ENCODE measurements at places on chromosomes 11 and 22. TPM values are rescaled to one million over a fixed set of nuclear protein-coding genes. Genes with fewer than 3 reads are reported as not detected.
A peak's percentile ranks its signal among the peaks of the same experiment; 100 is the strongest.

- H3K4me1 ChIP-seq = no peaks in the 10 kb centered on the region
- H3K36me3 ChIP-seq = no peaks in the 10 kb centered on the region
- H3K27me3 ChIP-seq = no peaks in the 10 kb centered on the region
Observed at GRCh38 chr11:103594283-103594682, 442.2 kb upstream of the DDI1 start.

Gene SERPIND1
- 7.1 TPM for total RNA-seq

GRCh38 chr11:112318184-112318591 is 57.5 kb upstream of the PLET1 start:
- H3K27me3 ChIP-seq = peaks cover 18% of the 10 kb centered on the region
- H3K4me3 ChIP-seq = no peak overlapping the region
- H3K4me1 ChIP-seq = peaks cover 17% of the 10 kb centered on the region
- DNase-seq = no peak

Gene MMP12
- 0.27 TPM for total RNA-seq

GRCh38 chr22:42922374-42923191 is 65.5 kb upstream of the ARFGAP3 start:
- peaks cover 7% of the 10 kb centered on the region for H3K36me3 ChIP-seq
- no peak overlapping the region for H3K4me3 ChIP-seq
- no peak for DNase-seq
- peaks cover 40% of the 10 kb centered on the region for H3K4me1 ChIP-seq
- H3K27ac ChIP-seq = peak overlapping the region; percentile 83

Gene DEUP1
- total RNA-seq = 0.40 TPM

DNA sequence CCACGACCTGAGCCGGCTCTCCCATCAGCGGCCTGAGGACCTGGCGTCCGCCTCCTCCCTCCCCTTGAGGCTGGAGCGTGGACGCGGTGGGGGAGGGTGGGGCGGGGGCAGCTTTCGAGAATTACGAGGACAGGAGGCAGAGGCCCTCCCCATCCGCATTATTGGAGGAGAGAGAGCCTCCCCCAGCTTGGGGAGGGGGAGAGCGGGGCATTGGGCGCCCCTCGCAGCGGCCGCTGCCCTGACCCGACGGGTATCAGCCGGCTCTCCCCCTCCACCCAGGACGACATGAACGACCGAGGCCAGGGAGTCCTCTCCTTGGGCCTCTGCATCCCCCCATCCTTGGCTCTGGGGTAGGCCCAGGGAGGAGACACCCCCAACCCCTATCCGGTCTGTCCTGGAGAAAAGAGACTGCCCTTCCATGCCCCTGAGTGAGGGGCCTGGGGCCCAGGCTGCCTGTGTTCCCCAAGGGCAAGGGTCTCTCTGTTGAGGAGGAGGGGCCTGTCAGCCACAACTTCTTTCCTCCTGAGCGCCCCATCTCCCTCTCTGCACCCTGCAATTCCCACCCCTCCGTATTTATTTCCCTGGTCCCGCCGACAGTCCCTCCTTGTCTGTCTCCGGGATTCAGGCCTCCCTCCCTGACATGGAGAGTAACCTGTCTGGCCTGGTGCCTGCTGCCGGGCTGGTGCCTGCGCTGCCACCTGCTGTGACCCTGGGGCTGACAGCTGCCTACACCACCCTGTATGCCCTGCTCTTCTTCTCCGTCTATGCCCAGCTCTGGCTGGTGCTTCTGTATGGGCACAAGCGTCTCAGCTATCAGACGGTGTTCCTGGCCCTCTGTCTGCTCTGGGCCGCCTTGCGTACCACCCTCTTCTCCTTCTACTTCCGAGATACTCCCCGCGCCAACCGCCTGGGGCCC is 495 bp downstream of the GPR137 start:
- peak overlapping the region; percentile 86 for H3K4me3 ChIP-seq
- peaks cover 16% of the 10 kb centered on the region for H3K36me3 ChIP-seq
- no peak for DNase-seq
- H3K27ac ChIP-seq = peak overlapping the region; percentile 79

DNA sequence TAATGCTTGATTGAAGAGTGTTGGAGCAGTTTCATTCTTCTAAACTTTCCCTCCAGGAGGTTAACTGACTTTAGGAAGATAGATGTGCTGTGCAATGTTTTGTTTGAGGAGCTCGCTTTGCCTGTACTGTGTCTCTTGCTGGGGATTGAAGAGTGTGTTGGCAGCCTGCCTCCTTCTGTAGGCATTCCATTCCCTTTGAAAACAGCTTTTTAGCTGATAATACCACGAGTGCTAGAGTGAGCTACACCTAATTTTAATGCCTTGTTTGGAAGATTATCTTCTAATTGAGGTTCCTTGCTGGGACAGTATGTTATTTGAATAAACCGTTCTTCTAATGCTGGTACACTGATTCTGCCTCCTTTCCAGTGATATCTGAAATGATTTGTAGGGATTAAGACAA is 7.2 kb downstream of the DDX10 start:
- H3K4me3 ChIP-seq = peak overlapping the region; percentile 28
- DNase-seq = no peak
- no peaks in the 10 kb centered on the region for H3K27me3 ChIP-seq
- peaks cover 48% of the 10 kb centered on the region for H3K36me3 ChIP-seq

- no peak overlapping the region for H3K4me3 ChIP-seq
- no peaks in the 10 kb centered on the region for H3K36me3 ChIP-seq
- H3K4me1 ChIP-seq = peaks cover 5% of the 10 kb centered on the region
Observed at GRCh38 chr22:48700566-48701295, 1126.9 kb downstream of the BRD1 start.

GRCh38 chr22:36252754-36253522 is at the start of gene APOL1:
TSS of gene APOL1 (plus strand) at chr22:36253133. CDS start at chr22:36254956, 1,823 bp downstream.
- H3K4me1 ChIP-seq = peaks cover 23% of the 10 kb centered on the region
- DNase-seq = no peak

DNA sequence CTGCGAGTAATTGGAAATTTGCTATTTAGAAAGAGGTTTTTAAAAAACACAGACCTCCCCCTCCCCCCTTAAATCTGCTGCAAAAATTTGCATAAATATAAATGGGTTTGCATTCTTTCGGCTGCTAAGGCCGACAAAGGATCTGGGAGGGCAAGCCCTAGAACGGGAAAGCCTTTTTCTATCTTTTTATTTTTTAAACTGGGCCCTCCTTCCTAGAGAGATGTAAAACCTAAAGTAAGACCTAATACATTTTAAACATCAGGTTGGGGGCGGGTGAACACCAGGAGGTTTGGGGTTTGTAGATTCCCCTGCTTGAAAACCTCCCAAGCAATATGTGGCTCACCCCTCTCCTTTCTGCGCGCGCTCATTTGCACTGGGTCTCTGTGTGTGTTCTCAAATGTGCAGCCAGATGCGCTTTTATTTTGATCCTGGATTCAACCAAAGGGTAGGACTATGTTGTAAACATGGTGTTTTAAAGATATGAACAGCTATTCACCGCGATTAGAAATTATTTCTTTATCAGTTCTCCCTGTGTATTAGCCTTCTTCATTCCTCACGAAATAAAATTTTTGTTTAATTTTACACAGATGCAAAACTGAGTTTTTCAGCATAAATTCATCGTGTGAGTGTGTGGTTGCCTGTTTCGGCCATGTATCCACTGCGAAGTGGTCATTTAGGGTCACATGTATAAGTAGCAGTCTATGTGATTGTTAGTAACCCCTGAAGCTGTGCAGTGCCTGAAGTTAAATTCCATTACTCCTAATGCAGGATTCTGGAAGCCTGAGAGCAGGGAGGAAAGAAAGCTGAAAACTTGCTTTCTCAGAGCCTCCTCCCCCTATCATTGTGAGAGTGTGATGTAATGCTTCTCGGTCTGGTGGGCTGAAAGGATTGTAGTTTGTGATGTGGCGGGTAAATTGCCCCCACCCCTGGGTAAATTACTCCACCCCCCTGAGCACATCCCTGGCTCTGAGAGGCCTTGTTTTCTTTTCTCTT is 988 bp downstream of the TNRC6B start:
- H3K4me1 ChIP-seq = peaks cover 55% of the 10 kb centered on the region
- no peaks in the 10 kb centered on the region for H3K27me3 ChIP-seq
- DNase-seq = no peak

- peaks cover 23% of the 10 kb centered on the region for H3K27me3 ChIP-seq
- peak overlapping the region; percentile 32 for H3K27ac ChIP-seq
- peaks cover 37% of the 10 kb centered on the region for H3K4me1 ChIP-seq
- H3K4me3 ChIP-seq = peak overlapping the region; percentile 47
Observed at GRCh38 chr22:44147821-44148574, 32.7 kb upstream of the PARVG start.

Gene TESMIN
- total RNA-seq = 9.7 TPM

DNA sequence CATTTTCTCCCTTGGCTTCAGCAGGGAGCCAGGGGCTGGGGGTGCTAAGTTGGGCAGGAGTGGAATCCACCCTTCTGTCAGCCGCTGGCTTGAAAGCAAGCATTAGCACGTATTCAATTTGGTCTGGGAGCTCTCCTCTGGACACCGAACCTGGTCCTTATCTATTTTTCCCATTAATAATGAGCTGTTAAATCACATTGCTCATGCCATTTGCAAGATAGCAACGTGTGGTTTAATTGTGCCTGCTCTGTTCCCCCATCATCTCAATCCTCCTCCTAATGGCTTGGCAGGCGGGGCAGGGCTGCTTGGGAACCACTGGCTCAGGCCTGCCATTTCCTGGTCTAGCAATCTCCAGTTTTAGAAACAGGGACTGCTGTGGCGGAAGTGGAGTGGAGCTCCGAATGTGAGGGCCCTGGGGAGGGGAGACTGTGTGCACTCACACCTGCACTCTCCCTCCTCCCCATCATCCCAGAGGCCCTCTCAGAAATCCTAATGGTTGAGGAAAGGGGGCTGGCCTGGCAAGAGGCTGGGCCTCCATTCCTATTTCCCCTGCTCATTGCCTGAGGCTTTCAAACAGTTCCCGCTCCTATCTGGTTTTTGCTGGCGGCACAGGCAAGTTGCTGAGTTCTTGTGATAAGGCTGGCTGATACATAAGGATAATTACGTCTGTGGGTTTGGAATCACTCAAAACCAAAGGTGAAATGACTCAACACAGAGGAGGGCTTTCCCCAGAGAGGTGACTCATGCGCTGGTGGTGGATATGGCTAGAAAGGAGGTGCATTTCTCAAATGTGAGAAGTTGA is 201.2 kb upstream of the E2F8 start:
- no peaks in the 10 kb centered on the region for H3K36me3 ChIP-seq
- H3K4me1 ChIP-seq = peaks cover 20% of the 10 kb centered on the region
- DNase-seq = no peak
- no peak overlapping the region for H3K4me3 ChIP-seq
- peak overlapping the region; percentile 57 for H3K27ac ChIP-seq

- H3K36me3 ChIP-seq = peaks cover 3% of the 10 kb centered on the region
- H3K4me3 ChIP-seq = peak overlapping the region; percentile 61
- peaks cover 41% of the 10 kb centered on the region for H3K4me1 ChIP-seq
- no peak overlapping the region for H3K27ac ChIP-seq
- DNase-seq = no peak
- no peaks in the 10 kb centered on the region for H3K27me3 ChIP-seq
Observed at GRCh38 chr11:82995754-82996398, 75.8 kb downstream of the RAB30 start.

Gene AHNAK
- 302 TPM for total RNA-seq

GRCh38 chr11:95283650-95284049 is 52.6 kb upstream of the SESN3 start:
- peak overlapping the region; percentile 1 for H3K4me3 ChIP-seq
- DNase-seq = no peak
- H3K4me1 ChIP-seq = peaks cover 27% of the 10 kb centered on the region
- peak overlapping the region; percentile 0 for H3K27ac ChIP-seq
- H3K36me3 ChIP-seq = no peaks in the 10 kb centered on the region
